ENCODE measurements at places on chromosomes 4 and X.
A peak's percentile ranks its signal among the peaks of the same experiment; 100 is the strongest.

- DNase-seq, result peak; percentile 30
Measured at GRCh38 chr4:3301450-3302172, 8.8 kb downstream of the RGS12 start.

GRCh38 chrX:12401252-12401651, 263.0 kb downstream of the FRMPD4 start:
- no peak for DNase-seq

GRCh38 chr4:106149026-106149425, 167.0 kb downstream of the TBCK start:
- DNase-seq, result no peak

DNA sequence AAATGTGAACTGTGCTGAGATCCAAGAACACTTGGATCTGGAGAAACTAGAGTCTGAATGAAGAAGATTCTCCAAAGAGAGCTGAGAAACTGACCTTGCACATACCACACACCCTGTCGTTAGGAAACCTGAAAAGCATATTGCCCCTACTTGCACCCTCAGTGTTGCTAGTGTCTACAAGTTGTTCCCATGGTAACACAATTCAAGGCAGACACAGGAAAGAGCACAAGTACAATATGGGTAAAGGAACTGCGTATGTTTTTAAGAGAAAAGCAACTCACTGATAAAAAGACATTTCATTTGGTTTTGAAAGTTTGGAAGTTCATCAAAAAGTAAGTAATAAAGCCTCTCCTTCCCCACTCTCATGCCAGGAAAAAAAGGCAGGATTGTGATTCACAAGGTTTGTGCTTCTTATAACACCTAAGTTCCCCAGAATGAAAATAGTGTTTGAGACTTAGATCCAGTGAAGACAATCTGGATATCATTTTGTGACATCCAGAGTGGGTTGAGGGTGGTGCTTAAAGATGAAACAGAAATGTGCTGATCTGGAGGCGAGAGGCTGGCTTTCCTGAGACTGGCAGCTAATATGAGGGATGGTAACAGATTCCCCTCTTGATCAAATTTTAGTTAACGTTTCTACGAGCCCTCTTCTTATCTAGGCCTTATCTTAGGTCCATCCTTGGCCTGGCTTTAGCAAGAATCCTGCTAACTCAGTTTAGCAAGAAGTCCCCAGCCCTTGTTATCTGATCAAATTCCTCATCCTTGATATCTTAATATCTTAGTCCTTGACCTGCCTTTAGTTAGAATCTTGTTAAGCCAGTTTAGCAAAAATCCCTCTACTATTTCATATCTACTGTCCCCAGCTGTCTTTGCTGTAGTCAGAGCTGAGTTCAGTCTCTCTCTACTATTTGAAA, 42.3 kb downstream of the NIPAL1 start:
- DNase-seq, result no peak

DNA sequence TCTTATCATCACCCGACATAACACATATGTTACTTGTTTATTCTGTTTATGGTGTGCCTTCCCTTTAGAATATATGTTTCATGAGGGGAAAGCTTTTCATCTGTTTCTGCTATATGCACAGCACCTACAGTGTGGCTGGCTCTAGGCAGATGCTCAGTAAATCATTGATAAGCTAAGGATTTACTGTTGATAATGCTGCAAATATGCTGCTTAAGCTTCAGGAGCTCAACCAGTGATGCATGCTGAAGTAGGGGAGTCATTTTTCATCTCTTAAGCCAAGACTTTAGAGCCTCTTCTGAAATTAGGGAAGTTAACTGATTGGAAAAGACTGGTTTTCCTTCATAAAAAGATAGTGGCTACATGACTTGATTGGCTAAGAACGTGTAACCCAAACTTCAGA, 16.4 kb downstream of the FAT4 start:
- DNase-seq, result no peak

DNA sequence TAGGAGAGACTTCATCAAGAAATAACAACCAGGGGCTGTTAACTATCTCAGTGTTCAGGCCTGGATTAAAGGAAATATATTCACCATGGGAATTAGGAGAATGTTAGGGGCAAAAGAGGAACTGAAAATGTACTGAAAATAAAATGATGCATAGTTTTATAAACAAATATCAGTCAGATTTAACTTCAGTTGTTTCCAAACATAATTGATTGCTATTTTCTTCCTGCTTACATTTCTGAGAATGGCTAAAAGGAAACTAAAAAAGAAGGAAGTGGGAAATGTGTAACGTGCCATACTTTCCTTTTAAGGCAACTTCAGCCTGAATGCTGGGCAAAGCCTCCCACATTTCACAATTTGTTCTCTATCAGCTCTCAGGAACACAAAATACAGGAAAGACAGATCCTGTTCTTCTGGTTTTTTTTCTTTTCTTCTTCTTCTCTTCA, 178.1 kb downstream of the MAML3 start:
- DNase-seq, result no peak

DNA sequence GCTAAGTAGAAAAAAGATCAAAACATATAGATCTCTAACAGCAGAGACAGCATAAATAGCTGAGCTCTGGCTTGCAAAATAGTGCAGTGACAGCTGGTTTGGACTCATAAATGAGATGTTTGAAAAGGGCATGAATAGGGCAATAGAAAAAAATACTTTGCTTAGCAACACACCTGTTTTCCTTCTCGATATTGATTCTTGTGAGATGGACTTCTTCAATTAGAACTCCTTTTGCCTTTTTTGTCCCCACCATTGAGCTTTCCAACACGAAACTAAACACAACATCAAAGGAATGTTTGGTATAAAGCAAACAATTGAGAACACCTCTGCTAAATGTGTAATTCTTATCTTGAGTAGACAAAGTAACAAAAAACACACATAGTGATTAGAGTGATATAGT, 726.3 kb downstream of the RAPGEF2 start:
- no peak for DNase-seq

- no peak for DNase-seq
Measured at GRCh38 chrX:19991350-19991718, 473 bp upstream of the BCLAF3 start.

GRCh38 chr4:105225500-105225899, 78.8 kb downstream of the TET2 start:
- no peak for DNase-seq

- no peak for DNase-seq
Measured at GRCh38 chr4:89152972-89153371, 41.6 kb downstream of the TIGD2 start.

GRCh38 chrX:77442728-77443127, 4.5 kb upstream of the FGF16 start:
- DNase-seq, result no peak

DNA sequence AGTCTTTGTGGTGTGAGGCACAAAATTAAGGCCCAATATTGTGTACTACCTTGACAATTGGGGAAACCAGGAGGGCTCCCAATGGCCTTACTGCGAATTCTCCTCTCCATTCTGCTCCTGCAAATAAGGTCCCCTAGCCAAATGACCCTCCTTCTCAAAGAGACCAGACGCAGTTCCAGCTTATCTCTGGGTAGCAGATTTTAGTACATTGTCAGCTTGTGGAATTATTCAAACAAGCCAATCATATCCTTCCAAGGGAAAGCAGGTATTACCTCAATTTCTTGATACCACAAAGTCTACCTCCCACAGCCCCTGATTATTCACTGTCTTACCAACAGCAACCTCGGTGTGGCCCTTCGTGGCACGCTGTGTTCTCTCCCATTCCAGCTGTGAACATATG, 7.8 kb upstream of the ZBTB33 start:
- DNase-seq, result no peak

DNA sequence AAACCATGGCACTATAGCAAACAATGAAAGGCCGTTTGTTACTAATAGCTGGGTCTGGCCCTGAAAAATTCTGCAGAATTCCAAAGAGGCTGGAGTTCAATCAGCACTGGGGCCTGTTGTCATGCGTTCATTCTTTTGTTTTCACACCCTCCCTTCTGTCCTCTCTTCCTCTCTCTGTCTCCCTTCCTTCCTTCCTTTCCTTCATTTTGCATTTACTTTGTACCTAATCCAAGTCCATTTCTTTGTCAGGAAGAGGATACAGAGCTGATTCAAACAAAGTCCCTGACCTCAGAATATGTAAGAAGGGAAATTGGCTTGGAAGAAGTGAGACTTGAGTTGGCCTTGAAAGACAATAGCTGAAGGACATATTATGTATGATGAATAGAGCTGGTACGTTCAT, 119.6 kb upstream of the LDB2 start:
- no peak for DNase-seq

DNA sequence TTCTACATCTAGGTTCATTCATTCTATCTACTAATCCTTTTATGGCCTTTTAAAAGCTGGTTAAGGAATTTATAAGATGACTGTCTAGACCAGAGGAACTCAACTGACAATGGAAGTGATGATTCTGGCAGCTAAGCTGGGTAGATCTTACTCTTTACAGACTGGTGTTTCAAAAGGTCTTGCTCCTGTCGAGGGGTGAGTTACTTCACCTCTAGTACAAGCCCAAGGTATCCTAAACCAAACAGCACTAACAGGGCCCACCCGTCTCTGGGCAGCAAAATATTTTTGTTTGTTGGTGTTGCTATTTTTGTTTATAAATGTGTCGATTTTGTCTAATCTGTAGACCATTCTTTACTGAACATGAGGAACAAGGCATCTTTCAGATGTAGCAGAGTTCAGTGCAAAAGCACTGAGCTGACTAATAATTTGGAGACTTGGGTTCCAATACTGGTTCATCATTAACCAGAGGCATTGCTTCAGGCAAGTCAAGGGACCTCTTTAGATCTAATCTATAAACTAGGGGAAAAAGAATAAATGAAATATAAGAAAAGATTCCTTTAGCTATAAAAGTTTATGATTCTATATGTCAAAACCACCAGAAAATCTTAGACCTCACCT, 90.3 kb upstream of the FRG1 start:
- DNase-seq, result no peak

- DNase-seq, result no peak
Measured at GRCh38 chr4:2623442-2623841, 87.0 kb downstream of the FAM193A start.

- DNase-seq, result no peak
Measured at GRCh38 chrX:68533656-68534055, 34.8 kb downstream of the YIPF6 start.

GRCh38 chrX:103382877-103383276, 6.5 kb downstream of the BEX3 start:
- DNase-seq, result no peak

GRCh38 chr4:176099314-176099713, 33.7 kb downstream of the WDR17 start:
- DNase-seq, result no peak

GRCh38 chr4:144304025-144304424, 163.5 kb upstream of the GYPA start:
- DNase-seq, result no peak

- DNase-seq, result peak; percentile 5
Measured at GRCh38 chr4:140427106-140427918, at the start of gene CLGN. Gene CLGN, minus strand, starts transcription at chr4:140427648. Its CDS starts 14,570 bp downstream, at chr4:140413078.
